ENCODE measurements at places on chromosomes 13 and 19.

DNA sequence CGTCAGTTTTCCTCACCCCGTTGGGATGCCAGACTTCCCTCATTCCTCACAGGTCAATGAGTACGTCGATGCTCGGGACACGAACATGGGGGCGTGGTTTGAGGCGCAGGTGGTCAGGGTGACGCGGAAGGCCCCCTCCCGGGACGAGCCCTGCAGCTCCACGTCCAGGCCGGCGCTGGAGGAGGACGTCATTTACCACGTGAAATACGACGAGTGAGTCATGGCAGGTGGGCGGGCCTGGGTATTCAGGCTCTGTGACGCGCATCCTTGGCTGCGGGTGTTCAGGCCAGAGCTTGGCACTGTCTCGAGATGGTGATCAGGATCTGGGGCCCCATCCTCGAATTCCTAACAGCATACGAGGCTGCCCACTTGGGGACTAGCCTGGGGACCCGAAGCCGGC is 21.4 kb downstream of the UHRF1 start:
- no peak for DNase-seq

GRCh38 chr19:17837972-17838371 is 9.8 kb downstream of the JAK3 start:
- no peak for DNase-seq

- DNase-seq = peak; percentile 97
These were observed at the start of gene MBOAT7 for GRCh38 chr19:54189145-54189734. MBOAT7 (minus strand) TSS chr19:54189580; CDS start chr19:54188508, 1,072 bp downstream.

GRCh38 chr19:38743394-38744297 is 628 bp downstream of the CAPN12 start:
- DNase-seq = peak; percentile 54

GRCh38 chr13:113432506-113433270 is 20.6 kb downstream of the ADPRHL1 start:
- DNase-seq = no peak

- DNase-seq = no peak
These were observed 116.6 kb upstream of the MCF2L start for GRCh38 chr13:112852392-112852791.

- DNase-seq = no peak
These were observed 1.2 kb upstream of the DCT start for GRCh38 chr13:94480672-94481145.

DNA sequence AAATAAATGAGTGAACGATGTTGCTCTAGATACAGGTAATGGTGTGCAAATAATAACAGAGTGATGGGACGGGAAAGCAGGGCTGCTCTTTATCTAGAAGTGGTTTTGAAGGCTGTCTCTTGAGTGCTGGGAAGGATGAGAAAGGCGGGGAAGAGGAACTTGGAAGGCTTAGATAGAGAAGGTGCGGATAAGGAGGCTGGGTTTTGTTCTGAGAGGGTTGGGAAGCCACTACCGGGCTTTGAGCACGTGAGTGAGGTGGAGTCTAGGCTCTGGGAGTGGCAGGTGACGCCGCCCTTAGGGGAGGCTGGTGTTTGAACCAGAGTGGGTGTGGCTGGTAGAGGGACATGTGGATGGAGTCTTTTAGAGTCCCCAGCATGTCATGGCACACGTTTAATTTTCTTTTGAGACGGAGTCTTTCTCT is 811 bp downstream of the ARMC6 start:
- peak; percentile 90 for DNase-seq

DNA sequence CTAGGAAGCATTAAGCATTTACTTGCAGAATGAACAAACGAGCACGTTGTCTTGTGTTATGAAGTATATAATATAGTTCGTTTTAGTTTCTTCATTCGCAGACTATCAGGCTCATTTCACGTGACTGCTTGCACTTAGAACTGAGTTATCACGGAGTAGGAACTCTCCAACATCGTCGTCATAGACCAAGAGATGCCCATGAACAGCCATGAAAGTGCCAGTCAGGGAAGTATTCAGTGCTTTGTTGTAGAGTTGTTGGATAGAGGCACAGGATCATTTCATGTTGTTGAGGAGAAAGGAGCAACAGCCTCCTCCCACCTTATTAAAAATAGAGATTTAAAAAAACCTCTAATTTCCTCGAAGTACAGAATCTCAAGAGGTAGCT is 977 bp upstream of the IL17D start:
- no peak for DNase-seq

- DNase-seq = no peak
These were observed 82.0 kb downstream of the PCDH9 start for GRCh38 chr13:67148161-67148571.

DNA sequence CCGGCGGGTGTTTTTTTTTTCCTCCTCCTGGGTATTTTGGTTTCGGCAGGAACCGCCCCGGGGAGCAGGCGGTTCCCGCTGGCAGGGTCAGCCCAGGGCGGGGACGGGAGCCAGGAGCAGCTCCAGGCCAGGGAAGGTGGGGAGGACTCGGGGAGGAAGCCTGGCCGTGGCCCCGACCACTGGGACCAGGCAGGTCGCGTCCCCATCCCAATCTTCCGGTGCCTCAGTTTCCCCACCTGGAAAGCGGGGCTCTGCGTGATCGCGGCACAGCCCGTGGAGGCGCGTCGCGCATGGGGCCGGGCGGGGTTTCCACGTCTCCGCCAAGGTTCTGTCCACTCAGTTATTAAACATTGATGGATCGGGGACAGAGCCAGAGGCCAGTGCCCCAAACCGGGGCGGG is 34.8 kb downstream of the IL12RB1 start:
- peak; percentile 66 for DNase-seq

DNA sequence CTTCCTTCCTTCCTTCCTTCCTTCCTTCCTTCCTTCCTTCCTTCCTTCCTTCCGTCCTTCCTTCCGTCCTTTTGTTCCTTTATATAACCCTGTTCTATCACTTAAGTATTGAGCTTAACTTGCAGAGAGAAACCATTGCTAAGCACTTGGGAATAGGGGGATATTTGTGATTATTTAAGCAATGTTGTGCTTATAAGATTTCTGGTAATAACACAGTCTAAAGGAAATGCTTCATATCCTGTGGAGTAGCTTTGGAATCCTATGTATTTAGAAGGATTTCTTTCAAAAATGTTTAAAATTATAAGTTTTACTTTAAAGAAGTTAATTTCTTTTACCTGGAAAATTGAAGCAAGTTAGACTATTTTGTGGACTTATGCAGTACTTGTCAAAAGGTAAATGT is 209.8 kb downstream of the PCCA start:
- no peak for DNase-seq

DNA sequence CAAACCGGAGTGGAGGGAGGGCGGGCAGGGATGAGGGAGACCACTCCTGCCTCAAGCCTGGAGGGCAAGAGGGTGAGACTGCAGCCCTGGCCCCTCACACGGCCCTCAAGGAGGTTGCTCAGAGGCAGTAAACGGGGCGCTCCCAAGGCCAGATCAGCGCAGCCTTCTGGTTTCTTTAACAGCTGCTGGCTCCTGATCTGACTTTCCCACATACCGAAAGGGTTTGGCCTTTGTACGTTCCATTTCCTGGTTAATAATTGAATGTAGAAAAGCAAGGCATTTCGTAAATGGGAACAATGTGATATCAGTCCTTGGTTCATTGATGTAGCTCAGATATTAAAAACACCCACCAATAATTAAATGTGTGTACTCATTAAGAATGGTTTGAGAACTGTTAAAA is 71.5 kb downstream of the GGACT start:
- peak; percentile 44 for DNase-seq

DNA sequence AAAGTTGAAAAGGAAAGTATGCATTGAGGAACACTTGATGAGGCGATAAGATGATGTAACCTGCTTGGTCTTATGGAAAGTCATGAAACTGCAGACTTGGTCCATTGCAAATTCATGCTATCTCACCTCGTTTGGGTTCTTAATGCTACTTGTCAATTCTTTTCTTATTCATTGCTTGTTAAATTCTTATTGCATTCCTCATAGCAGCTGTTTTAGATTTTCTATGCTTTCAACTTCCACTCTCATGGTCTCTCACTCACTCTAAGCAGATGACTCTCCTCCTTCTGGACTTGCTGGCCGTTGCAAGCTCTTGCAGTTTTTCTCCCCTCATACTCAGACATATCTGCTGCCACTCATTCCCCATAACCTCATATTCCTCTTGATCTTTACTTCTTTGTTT is 67.8 kb upstream of the CSNK1A1L start:
- no peak for DNase-seq

DNA sequence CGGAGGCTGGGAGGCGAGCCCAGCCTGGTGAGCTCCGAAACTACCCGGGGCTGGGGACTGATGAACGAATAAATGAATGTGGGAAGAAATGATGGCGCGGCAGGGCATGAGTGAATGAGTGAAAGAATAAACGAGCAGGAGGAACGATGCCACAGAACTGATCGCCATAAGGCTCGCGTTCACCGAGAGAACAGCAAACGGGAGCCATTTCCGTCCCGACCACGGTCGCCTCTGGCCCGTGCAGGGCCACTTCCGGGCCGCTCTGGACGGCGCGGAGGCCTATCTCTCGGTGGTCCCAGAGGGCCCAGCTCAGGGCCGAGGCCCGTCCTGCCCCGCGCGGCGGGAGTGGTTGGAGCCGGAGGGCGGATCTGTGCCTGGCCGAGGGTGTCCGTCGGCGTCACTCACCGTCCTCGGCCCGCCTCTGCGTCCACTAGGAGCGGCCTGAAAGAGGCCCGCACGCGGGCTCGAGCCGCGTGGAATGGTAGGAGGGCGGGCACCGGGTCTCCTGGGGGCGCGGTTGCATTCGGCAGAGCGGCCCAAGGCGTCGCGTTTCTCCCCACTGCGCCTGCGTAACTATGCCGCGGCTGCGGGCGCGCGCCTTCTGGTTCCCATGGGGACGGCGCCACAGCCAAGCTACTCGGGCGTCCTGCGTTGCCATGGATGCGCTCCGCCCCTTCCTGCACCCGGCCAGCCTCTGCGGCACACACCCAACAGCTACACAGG is at the start of gene ZNF497:
Gene ZNF497 (minus strand): TSS at position 480 of the 723 bp plus-strand sequence. CDS start 5,116 bp downstream, outside the sequence.
- peak; percentile 100 for DNase-seq

DNA sequence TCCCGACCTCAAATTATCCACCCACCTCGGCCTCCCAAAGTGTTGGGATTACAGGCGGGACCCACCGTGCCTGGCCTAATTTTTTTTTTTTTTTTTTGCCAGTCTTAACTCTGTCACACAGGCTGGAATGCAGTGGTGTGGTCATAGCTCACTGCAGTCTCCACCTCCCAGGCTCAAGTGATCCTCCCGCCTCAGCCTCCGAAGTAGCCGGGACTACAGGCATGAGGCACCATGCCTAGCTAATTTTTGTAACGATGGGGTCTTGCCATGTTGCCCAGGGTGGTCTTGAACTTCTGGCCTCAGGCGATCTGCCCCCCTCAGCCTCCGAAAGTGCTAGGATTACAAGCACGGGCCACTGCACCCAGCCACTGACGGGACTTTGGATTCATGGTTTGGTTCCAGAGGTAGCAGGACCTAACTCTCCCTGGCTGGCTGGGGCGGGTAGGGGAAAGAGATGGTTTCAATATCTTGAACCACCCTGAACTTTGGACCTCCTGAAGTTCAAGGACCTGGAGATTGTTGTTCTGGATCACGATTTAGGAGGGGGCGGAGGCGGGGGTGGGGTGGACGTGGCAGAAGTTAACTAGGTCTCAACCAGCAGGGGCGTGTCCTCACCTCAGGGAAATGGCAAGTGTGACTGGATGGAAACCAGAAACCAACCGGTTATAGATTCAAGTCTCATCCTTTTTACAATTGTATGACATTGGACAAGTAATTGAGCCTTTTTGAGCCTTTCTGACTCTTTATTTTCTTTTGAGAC is 40.8 kb downstream of the IER2 start:
- no peak for DNase-seq

- peak; percentile 10 for DNase-seq
These were observed 1333.1 kb downstream of the EFNB2 start for GRCh38 chr13:105202354-105202753.

DNA sequence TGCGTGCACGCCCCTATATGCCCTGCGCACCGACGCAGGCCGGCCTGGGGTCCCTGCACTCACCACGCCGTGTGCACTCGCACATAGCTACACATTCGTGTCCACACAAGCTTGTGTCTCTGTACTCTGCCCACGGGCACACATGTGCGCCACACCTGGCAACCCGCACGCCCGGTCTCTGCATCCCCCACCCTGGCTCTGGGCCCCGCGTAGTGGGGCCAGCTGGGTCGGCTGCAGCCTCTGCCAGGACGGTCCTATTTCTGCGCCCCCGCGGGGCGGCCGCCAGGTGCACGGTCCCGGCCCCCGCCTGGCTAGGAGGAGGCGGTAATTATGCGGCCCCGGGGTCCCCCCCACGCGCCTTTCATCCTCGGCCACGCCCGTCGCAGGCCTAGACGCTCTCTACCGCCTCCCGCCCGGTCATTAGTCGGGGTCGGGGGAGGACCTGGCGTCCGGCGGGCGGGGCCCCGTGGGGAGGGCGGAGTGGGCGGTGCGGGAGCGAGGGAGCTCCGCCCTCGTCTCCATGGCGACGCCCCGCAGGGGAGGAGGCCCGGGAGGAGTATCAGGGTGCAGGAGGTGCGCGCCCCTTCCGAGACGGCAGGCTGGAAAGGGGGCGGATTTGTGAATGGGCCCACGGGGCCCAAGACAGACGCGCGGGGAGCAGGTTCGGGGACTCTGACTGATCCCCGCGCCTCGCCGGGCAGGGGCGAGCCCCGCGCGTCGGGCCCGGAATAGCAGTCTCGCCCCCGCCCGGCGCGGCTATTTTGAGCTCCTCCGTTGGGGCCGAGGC is 2.8 kb upstream of the CIRBP start:
- DNase-seq = peak; percentile 99
